ENCODE measurements at places on chromosomes 1 and 21.

GRCh38 chr1:208965351-208965750, 618.2 kb upstream of the CAMK1G start:
- no peak for DNase-seq

DNA sequence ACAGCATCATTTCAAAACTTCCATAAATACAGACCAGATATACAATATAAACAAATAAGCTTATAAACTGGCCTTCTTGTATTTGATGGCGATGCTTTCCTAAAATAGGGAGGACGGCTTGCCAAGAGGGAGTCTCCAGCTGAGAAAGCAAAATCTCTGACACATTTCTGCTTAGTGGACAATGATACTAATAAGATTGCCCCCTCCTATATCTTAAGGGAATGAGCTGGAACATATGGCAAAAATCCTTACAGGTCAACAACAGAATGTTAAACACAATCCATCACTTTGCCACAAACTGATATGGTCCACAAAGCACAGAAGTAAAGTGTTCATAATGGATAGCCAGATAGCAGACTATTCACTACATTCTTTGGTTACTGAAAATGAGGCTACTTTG, 7.1 kb upstream of the GADD45A start:
- DNase-seq: no peak

DNA sequence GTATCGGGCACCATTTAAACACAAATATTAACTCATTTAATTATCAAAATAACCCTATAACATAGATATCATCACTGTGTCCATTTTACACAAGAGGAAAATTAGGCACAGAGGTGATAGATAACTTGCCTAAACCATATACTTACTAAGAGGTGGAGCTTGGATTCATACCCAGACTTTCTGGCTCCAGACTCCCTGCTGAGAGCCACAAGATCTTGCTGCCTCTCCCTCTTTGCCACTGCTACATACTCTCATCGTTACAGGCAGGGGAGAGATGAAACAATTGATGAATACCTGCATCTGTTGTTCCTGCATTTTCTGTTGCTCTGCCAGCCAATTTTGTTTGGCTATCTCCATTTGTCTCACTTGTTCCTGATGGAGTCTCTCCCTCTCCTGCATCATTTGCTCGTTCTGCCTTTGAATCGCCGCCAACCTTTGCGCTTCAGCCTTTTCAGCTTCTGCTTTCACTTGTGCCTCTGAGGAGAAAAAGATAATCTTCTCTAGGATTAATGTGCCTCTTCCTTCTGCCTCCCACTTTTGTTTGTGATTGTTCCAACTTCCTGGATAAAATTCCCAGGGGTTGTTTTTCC, 10.6 kb downstream of the GBP5 start:
- DNase-seq: no peak

GRCh38 chr1:173062150-173062938, 11.6 kb upstream of the TNFSF18 start:
- no peak for DNase-seq

GRCh38 chr1:243554686-243555085, 295.4 kb downstream of the AKT3 start:
- DNase-seq: no peak

GRCh38 chr1:212415107-212415841, 588 bp upstream of the PACC1 start:
- no peak for DNase-seq

DNA sequence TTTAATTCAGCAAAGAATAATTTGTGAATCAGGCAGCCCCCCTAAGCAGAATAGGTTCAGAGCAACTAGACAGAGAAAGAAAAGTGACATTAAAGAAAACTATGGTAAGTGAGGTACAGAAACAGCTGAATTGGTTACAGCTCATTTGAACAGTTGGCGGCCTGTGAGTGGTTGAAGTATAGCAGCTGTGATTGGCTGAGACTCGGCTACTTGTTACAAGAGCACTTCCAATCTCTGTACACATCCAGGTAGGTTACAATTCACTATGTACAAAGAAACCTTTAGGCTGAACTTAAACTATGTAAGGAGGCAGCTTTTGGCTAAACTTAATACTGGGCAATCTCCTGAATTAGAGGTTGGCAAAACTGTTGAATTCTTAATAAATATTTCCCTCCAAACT, 171.1 kb upstream of the LHX8 start:
- DNase-seq: no peak

Data from HAP-1 (cell line).